ENCODE measurements at places on chromosomes 1 and 21. TPM values are rescaled to one million over a fixed set of nuclear protein-coding genes. Genes with fewer than 3 reads are reported as not detected.

DNA sequence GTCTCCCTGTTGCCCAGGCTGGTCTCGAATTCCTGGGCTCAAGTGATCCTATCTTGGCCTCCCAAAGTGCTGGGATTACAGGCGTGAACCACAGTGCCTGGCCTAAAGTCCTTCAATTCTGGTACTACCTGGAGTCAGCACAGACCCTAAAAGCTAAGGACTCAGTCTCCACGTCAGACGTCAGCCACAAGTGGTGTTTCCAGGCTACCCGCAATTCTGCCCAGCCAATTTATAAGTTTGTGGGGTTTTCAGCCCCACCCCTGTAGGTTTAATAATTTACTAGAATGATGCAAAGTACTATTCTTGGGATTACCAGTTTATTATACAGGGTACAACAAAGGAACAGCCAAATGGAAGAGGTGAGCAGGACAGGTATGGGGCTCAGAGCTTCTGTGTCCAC, 10.6 kb upstream of the DIP2A start:
- H3K4me3 ChIP-seq, result no peak overlapping the region
- H3K36me3 ChIP-seq, result no peaks in the 10 kb centered on the region
- no peaks in the 10 kb centered on the region for H3K27me3 ChIP-seq
- DNase-seq, result no peak
- no peaks in the 10 kb centered on the region for H3K4me1 ChIP-seq

ADAMTS5 gene
- not detected for total RNA-seq

TNNI3K gene
- not detected for total RNA-seq

GRCh38 chr1:167469280-167469965, 48.9 kb downstream of the CD247 start:
- H3K36me3 ChIP-seq, result no peaks in the 10 kb centered on the region
- H3K4me1 ChIP-seq, result no peaks in the 10 kb centered on the region
- no peak overlapping the region for H3K27ac ChIP-seq
- H3K27me3 ChIP-seq, result no peaks in the 10 kb centered on the region
- no peak for DNase-seq

GRCh38 chr1:231215681-231216385, 25.2 kb upstream of the GNPAT start:
- no peak for DNase-seq
- H3K4me1 ChIP-seq, result peaks cover 82% of the 10 kb centered on the region
- H3K36me3 ChIP-seq, result no peaks in the 10 kb centered on the region
- H3K4me3 ChIP-seq, result no peak overlapping the region
- no peaks in the 10 kb centered on the region for H3K27me3 ChIP-seq

DMBX1 gene
- total RNA-seq, result not detected

GRCh38 chr21:38857152-38857825, 51.6 kb downstream of the ETS2 start:
- no peak overlapping the region for H3K27ac ChIP-seq
- DNase-seq, result no peak
- H3K36me3 ChIP-seq, result no peaks in the 10 kb centered on the region
- H3K4me1 ChIP-seq, result no peaks in the 10 kb centered on the region
- no peak overlapping the region for H3K4me3 ChIP-seq

DNA sequence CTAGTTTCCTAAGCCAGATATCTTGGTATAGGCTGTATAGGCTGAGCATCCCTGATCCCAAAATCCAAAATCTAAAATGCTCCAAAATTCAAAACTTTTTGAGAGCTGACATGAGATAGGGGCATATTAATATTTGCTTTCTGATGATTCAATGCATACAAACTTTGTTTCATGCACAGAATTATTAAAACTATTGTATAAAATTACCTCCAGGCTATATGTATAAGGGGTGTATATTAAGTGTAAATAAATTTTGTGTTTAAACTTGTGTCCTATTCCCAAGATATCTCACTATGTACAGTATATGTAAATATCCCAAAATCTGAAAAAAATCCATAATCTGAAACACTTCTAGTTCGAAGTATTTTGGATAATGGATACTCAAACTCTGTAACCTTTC, 2.6 kb downstream of the WDR64 start:
- no peak overlapping the region for H3K4me3 ChIP-seq
- H3K4me1 ChIP-seq, result no peaks in the 10 kb centered on the region
- DNase-seq, result no peak
- H3K27me3 ChIP-seq, result no peaks in the 10 kb centered on the region

DNA sequence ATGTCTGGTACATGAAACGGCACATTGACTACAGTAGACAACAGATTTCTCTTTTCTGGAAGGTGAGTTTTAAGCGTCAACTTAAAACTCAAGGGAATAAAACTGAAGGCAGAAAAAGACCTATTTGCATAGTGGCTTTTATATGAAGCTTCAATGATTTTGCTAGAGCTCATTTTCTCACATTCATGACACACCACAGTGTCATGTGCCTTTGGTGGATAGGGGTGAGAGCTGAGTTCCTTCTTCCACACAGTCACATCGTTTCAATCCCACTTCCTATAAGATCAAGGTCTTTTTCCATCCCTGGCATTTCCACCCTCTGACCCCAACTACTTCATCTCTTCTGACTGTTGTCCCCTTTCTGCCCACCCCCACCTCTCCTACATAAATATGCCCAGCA, 31.0 kb downstream of the IL12RB2 start:
- H3K4me3 ChIP-seq, result no peak overlapping the region
- H3K27ac ChIP-seq, result no peak overlapping the region
- no peak for DNase-seq
- H3K36me3 ChIP-seq, result no peaks in the 10 kb centered on the region
- no peaks in the 10 kb centered on the region for H3K4me1 ChIP-seq

TRIM67 gene
- 0.58 TPM for total RNA-seq

GRCh38 chr21:35777081-35777480, 283.2 kb downstream of the SETD4 start:
- H3K27me3 ChIP-seq, result no peaks in the 10 kb centered on the region
- no peak overlapping the region for H3K4me3 ChIP-seq
- H3K4me1 ChIP-seq, result no peaks in the 10 kb centered on the region
- H3K36me3 ChIP-seq, result no peaks in the 10 kb centered on the region

PLA2G2F gene
- not detected for total RNA-seq

GRCh38 chr1:2027961-2028583, 8.9 kb downstream of the GABRD start:
- H3K27me3 ChIP-seq, result no peaks in the 10 kb centered on the region
- H3K4me3 ChIP-seq, result no peak overlapping the region
- no peaks in the 10 kb centered on the region for H3K36me3 ChIP-seq
- DNase-seq, result no peak
- H3K4me1 ChIP-seq, result no peaks in the 10 kb centered on the region
- H3K27ac ChIP-seq, result no peak overlapping the region

KCNJ15 gene
- total RNA-seq, result not detected

DNA sequence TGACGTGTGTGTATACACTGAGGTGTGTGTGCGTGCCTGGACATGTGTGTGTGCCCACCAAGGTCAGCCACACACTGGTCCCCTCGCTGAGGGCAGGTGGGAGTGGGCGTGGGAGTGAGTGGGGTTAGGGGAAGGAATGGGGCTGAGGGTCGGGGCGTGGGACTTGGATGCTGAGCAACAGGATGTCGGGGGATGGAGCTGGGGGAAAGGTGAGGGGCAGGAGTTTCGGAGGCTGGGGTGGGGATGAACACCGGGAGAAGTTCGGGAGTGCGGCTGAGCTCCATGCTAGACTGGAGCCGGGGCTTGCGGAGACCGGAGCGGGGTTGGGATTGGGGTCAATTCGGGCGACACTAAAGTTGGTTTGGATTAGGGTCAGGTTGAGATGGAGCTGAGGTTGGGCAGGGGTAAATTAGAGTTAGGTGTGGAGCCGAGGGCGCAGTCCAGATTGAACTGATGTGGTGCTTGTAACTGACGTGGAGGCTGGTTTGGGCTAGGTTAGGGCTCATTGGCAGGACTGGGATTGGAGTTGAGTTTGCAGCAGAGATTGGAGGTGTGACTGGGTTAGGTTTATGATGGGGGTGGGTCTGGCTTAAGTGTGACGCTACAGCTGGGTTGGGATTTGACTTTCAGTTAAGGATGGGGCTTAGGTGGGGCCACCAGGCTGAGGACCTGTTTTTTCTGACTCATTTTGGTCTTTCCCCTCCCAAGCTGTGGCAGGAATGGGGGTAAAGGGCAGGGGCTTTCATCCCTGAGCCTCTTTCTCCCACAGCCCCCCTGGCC, 3.3 kb upstream of the GUCA2A start:
- H3K36me3 ChIP-seq, result no peaks in the 10 kb centered on the region
- no peak overlapping the region for H3K4me3 ChIP-seq
- no peaks in the 10 kb centered on the region for H3K27me3 ChIP-seq
- peaks cover 34% of the 10 kb centered on the region for H3K4me1 ChIP-seq
- DNase-seq, result no peak
- peak overlapping the region; percentile 46 for H3K27ac ChIP-seq

- DNase-seq, result no peak
- no peak overlapping the region for H3K27ac ChIP-seq
- no peak overlapping the region for H3K4me3 ChIP-seq
- no peaks in the 10 kb centered on the region for H3K4me1 ChIP-seq
Observed at GRCh38 chr1:21559788-21560567, 50.8 kb downstream of the ALPL start.

DNA sequence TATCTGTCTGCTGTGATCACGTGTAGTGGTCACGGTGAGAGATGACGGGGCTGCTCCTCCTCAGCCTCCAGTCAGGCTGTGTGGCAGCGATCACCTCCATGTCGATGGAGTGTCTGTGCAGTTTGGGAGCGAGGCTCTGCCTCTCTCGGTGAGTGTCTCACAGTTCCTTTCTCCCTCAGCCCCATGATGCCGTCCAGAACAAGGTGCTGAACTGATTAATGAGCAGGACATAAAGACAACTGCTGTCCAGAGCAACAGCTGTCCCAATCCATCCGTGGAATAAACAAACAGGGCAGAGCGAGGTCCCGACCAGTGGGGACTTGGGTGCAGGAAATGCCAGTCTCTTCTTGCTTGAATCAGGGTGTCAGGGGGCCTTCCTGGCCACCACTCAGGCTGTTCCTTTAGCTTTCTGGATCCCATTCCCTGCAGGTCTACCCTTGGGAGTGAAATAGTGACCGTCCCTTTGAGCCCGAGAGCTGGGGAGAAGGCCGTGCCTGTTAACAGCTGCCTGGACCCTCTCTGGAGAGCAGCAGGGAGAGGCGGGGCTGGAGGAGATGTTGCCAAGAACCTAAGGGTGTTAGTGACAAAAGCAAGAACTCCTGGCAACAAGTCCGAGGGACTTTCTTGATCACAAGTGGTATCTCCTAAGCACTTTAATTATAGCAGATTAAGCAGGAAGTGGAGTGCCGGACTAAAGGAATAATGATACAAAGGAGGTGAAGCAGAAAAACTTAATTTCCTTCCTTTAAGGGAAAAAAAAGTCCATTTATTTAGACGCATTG, 443.9 kb downstream of the KIF26B start:
- H3K4me1 ChIP-seq, result no peaks in the 10 kb centered on the region
- no peaks in the 10 kb centered on the region for H3K27me3 ChIP-seq
- no peak overlapping the region for H3K27ac ChIP-seq
- DNase-seq, result no peak

GRCh38 chr1:48294656-48295055, 72.1 kb downstream of the SLC5A9 start:
- no peak overlapping the region for H3K4me3 ChIP-seq
- H3K27me3 ChIP-seq, result no peaks in the 10 kb centered on the region
- H3K4me1 ChIP-seq, result no peaks in the 10 kb centered on the region
- DNase-seq, result no peak

DNA sequence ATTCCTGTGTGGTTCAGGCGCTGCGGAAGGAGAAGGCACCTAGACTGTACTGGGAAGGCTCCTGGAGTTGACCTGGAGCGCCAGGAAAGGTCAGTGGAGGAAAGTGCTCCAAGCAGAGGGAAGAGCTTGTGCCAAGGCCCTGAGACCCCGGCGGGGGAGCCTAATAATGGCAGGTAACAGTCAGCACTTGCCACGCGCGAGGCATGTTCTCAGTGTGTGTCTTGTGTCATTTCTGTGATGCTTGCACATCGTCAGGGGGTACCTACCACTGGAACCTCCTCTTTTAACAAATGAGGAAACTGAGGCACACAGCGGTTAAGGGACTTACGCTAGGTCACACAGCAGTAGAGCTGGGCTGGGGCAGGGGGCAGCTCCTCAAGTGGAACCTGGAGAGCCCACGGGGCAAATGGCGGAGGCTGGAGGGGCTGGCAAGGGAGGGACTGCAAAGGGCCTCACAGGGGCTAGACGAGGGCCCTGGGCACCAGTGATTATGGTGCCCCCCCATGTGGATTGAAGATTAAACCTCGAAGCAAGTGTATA, 976 bp upstream of the BMP8B start:
- H3K36me3 ChIP-seq, result no peaks in the 10 kb centered on the region
- H3K4me1 ChIP-seq, result no peaks in the 10 kb centered on the region
- DNase-seq, result no peak
- no peaks in the 10 kb centered on the region for H3K27me3 ChIP-seq
- H3K4me3 ChIP-seq, result peak overlapping the region; percentile 67

EXO1 gene
- total RNA-seq, result 18.5 TPM

- H3K27me3 ChIP-seq, result no peaks in the 10 kb centered on the region
- no peaks in the 10 kb centered on the region for H3K4me1 ChIP-seq
- no peaks in the 10 kb centered on the region for H3K36me3 ChIP-seq
- no peak overlapping the region for H3K27ac ChIP-seq
- DNase-seq, result no peak
Observed at GRCh38 chr1:204065174-204065985, 7.5 kb upstream of the SOX13 start.

PDE4B gene
- total RNA-seq, result not detected

GRCh38 chr1:173507847-173508209, 30.7 kb downstream of the PRDX6 start:
- H3K27ac ChIP-seq, result peak overlapping the region; percentile 83
- no peaks in the 10 kb centered on the region for H3K36me3 ChIP-seq
- no peak for DNase-seq
- H3K27me3 ChIP-seq, result no peaks in the 10 kb centered on the region
- H3K4me3 ChIP-seq, result no peak overlapping the region

PCSK9 gene
- total RNA-seq, result 29.4 TPM

APOBEC4 gene
- total RNA-seq, result not detected

ZNF691 gene
- total RNA-seq, result 7.8 TPM

- H3K4me3 ChIP-seq, result no peak overlapping the region
- DNase-seq, result no peak
- H3K27me3 ChIP-seq, result no peaks in the 10 kb centered on the region
- no peaks in the 10 kb centered on the region for H3K4me1 ChIP-seq
- no peaks in the 10 kb centered on the region for H3K36me3 ChIP-seq
- no peak overlapping the region for H3K27ac ChIP-seq
Observed at GRCh38 chr1:27752360-27752759, 20.7 kb upstream of the STX12 start.
